NCI-H69 (cell line): ENCODE measurements at places on chromosomes 1 and 21.

- DNase-seq, result no peak
These were observed 123.6 kb upstream of the IPO9 start for GRCh38 chr1:201705389-201705788.

- no peak for DNase-seq
These were observed 9.7 kb downstream of the GJA5 start for GRCh38 chr1:147750618-147751217.

DNA sequence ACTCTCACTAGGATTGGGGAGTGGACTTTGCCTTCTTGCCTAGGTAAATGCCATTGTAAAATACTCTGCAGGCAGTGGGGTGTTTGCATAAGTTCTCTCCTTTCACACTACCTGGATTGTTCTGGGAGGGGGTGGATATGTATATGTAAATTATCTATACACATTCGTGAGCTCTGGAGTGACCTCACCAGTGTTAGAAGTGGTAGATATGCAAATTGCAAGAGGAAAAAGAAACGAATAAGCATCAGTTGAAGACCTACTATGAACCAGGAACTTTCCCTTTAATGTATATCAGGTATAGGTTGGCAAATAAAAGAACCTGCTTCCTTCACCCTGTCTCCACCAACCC is 1.5 kb upstream of the ARHGEF11 start:
- peak; percentile 31 for DNase-seq

- peak; percentile 45 for DNase-seq
These were observed 74.1 kb downstream of the XCL2 start for GRCh38 chr1:168469690-168470089.

DNA sequence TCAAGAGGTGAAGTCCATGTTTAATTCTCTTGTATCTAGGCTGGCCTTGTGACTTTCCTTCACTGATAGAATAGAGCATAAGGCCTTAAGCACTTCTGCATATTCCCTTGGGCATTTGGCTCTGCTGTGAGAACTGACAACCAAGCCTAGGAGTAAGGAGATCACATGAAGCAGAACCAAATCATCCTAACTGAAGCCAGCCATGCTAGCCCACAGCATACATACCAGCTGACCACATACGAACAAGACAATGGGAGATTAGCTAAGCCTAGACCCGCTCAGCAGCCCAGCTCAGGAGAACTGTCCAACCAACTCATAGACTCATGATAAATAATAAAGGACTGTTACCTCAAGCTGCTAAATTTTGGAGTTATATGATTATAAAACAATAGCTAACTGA is 114.6 kb upstream of the NEK7 start:
- DNase-seq, result peak; percentile 17

DNA sequence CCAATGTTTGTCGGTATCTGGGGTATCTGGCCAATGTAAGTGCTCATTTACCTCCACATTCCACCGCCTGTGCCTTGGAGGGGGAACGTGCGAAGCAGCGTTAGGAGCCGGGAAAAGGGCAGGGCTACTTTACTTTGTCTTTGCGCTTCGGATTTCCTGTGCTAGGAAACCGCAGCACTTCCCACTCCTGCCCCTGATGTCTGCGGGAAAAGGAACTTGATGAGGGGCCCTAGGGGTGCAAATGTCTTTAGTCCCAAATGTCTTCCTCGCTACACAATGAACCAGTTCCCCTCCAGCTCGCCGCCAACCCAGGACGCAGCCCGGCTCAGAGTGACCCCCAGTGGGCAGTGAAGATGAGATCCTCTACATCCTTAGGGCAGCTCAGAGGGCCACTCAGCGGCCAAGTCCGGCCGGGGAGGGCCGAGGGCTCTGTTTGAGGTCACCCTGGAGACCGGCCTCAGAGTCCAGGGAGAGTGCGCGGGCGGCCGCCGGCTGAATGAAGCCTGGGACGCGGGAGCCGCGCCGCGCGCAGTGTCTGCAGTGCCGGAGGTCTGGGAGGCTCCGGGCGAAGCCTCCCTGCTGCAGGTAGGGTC is at the start of gene DYNLT5:
Gene DYNLT5, plus strand, starts transcription at position 460 of the 593 bp plus-strand sequence. CDS start 2,200 bp downstream, outside the sequence.
- DNase-seq, result no peak

DNA sequence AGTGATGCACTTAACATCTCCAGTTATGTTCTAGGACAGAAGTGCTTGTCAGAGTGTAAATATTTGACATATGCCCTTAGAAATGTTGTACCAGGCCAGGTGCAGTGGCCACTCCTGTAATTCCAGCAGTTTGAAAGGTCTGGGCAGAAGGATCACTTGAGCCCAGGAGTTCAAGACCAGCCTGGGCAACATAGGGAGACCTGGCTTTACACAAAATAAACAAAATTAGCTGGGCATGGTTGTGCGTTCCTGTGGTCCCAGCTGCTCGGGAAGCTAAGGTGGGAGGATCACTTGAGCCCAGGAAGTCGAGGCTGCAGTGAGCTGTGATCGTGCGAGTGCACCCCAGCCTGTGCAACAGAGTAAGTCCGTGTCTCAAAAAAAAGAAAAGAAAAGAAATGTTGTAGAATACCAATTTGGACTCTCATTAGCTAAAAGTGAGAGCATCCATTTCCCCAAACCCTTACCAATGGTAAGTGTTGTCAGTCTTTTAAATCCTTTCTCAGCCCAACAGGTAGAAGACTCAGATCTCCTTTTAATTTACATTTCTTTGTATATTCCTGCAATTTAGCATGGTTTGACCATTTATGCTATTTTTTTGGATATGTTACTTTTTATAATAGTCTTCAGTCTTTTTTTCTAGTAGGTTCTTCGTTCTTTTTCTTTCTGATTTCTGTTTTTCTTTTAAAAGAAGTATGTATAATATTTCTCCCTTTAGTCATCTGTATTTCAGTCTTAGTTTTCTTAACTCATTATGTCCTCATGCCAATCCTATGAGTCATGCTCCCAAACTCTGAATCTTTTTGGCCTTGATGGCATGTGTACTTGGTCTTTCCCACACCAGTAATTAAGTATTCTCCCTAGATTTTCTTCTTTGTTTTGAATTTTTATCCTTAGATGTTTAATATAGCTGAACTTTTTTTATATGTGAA is 74.4 kb downstream of the CAMTA1 start:
- DNase-seq, result no peak

- no peak for DNase-seq
These were observed 178.7 kb downstream of the CYYR1 start for GRCh38 chr21:26394341-26394740.

GRCh38 chr1:100344774-100345173 is 7.5 kb upstream of the CDC14A start:
- DNase-seq, result no peak
